NCI-H82 (cell line): ENCODE measurements at places on chromosomes 12 and 14.
A peak's percentile ranks its signal among the peaks of the same experiment; 100 is the strongest.

DNA sequence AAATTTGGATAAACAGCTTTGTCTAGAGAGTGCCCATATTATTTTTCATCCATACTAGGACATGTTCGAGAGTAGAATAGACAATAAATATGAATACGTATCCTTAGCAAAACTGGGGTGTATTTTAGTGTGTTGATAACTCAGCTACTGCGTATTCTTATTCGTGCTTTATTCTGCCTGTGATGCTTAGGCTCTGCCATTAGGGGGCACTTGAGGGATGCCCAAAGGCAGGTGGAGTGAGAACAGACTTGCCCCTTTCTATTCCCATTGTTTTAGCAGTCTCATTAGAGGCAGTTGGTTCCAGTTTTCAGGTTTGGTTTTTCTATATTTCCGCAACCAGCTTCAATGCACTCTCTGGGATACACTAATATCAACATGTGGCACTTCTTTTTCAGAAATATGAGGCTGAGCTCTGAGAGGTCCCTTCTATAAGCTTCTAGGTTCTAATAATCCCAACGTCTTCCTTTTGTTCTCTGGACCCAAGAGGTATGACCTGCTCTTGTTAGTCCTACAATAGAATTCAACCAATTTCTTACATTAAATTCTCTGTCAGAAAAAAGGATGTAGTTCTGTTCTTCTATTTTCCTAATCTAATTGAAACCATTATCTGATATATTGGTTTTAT is 985.7 kb upstream of the FBXO33 start:
- peak; percentile 68 for DNase-seq

DNA sequence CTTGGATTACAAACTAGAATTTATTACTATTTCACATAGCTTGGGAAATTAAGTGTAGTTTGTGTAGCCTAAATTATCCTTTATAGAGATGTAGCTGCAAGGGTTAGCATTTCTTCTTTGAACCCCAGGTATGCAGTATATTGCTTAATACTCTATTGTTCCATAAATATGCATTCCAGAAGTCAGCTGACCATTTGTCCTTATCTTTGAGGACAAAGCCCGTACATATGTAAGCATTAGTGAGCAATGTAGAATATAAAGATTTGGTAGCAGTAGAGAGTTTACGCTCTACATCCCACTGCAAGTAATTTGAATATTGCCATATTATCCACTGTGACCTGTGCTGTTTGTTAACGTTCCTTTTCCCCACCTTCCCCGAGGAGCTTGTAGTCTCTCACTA is 26.9 kb downstream of the PPM1A start:
- no peak for DNase-seq

DNA sequence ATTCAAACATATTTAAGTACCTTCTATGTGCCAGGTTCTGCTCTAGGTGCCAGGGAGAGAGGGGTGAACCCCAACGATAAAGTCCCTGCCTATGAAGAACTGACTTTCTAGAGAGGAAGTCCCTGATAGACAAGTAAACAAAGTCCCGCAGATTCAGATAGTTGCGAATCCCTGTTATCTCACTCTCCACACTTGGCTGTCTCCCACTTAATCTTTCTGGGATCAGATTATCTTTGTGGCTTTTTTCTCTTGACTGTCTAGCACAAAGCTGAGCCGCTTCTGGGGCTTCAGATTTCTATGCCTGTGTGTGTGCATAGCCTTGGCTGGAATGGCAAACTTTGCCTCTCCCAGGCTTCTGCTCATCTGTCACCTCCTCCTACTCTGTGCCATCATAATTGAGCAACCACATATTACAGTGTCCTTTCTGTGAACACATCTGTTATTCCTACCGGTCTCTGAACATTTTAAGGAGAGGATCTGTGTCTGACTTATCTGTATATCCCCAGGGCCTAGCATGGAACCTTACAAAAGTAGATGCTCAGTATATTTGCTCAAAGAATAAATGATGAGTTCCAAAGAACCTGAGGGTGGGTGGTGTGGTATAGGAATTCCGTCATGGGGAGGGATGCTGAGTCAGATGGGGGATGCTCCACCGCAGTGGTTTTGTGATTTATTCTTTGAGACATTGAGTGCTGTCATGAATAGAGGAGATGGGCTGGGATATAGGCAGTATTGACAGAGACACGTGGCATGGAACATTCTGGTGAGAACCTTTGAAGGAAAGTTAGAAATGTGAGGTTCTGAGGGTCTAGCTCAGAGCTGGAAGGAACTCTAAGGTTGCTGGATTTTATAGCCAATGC is 28.5 kb downstream of the RGS6 start:
- DNase-seq = peak; percentile 58

DNA sequence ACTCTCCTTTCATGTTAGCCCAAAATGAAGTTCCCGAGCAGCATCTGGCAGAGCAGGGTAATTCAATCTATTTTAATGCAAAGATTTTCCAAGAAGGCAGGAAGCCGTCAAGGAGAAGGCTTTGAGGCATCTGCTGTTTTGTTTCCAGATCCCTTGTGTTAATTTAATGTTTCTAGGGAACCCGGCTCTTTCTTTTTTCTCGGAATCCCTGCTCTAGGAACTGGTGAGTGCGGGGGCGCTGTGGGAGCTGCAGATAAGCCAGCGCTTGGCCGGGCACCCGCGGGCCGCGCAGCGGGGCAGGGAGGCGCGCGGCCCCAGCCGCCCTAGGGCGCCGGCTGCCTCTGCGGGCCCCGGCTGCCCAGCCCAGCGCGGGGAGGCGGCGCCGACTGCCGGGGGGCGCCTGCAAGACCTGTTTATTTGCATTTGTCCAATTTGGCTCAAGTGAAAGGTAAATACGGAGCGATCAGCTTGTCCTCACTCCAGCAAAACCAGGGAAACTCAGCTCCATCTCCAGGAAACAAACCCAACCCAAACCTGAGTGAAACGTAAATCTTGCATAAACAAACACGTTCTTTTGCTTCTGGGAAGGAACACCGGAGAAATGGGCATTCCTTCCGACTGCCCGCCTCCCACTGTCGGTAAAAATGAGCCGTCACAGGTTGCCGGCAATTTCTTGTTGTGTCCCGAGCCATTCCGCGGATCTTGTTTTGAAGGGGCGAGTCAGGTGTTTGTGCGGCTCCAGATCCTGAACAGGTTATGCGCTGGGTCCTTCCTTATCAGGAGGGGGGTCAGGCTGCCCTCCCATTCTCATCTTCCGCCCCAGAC is 65.1 kb downstream of the CRADD start:
- peak; percentile 69 for DNase-seq

- DNase-seq = no peak
Observed at GRCh38 chr12:130288206-130288605, 49.5 kb upstream of the PIWIL1 start.

GRCh38 chr12:13368971-13369370 is 172.4 kb downstream of the EMP1 start:
- peak; percentile 94 for DNase-seq

- DNase-seq = peak; percentile 29
Observed at GRCh38 chr12:109600481-109600880, 26.9 kb downstream of the MVK start.

- no peak for DNase-seq
Observed at GRCh38 chr12:62106547-62107185, 153.5 kb upstream of the USP15 start.

DNA sequence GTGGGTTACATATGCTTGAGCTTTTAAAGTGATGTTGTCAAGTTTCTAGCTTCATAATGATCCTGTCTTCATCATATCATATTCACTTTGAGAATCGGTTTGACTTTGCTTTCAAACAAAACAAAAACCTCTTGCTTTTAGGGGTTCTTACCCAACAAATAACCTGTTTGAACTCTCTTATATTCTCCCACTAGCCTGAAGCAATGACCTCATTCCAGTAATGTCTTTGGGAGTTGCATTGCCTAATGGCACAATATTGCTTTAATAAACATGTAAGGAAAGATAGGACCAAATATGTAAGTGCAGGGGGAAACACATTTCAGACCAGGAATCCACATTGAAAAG is 27.7 kb downstream of the WBP11 start:
- DNase-seq = no peak

- no peak for DNase-seq
Observed at GRCh38 chr12:89880690-89881350, 172.2 kb upstream of the ATP2B1 start.

DNA sequence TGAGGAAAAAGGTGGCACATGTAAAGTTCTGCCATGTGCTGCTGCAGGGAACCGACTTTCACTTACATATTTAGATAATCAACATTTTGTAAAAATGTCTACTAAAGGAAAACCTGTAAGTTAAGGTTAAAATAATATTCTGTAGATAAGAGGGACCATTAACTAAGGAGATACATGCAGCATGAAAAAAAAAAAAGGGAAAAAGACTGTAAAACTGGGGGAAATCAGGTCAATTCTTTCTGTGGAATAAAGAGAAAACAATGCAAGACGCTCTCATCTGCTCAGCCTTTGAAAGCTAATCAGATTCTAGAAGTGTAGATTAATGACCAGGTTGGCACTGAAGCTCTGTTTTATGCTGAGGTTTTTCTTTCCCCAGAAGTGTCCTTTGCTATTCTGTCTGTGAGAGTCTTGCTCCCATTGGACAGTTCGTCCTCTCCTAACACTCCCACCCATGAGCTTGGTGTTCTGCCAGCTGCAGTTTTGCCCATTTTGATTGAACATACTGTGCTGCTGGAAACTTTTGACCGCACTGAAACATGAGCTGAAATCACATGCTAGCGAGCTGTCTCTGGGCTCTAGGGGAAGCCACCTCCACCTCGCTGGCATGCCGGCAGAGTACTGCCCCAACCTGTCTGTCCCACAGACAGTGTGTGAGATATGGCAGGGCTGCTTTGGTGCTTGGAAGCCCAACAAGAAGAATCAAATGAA is 39.7 kb downstream of the PPTC7 start:
- peak; percentile 45 for DNase-seq

DNA sequence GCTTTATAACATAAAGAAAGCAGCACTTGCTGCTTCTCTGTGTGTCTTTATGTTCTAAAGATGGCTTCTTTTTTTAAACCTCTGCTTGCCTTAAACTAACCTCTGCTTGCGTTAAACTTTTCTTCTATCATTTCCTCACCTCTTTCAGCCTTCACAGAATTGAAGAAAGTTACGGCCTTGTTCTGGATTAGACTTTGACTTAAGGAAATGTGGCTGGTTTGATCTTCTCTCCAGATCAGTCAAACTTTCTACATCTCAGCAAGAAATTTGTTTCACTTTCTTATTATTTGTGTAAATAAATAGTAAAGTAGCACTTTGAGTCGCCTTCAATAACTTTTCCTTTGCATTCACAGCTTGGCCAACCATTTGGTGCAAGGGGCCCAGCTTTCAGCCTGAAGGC is 64.2 kb downstream of the CMAS start:
- DNase-seq = no peak

GRCh38 chr12:12214201-12214600 is 52.6 kb downstream of the LRP6 start:
- no peak for DNase-seq

DNA sequence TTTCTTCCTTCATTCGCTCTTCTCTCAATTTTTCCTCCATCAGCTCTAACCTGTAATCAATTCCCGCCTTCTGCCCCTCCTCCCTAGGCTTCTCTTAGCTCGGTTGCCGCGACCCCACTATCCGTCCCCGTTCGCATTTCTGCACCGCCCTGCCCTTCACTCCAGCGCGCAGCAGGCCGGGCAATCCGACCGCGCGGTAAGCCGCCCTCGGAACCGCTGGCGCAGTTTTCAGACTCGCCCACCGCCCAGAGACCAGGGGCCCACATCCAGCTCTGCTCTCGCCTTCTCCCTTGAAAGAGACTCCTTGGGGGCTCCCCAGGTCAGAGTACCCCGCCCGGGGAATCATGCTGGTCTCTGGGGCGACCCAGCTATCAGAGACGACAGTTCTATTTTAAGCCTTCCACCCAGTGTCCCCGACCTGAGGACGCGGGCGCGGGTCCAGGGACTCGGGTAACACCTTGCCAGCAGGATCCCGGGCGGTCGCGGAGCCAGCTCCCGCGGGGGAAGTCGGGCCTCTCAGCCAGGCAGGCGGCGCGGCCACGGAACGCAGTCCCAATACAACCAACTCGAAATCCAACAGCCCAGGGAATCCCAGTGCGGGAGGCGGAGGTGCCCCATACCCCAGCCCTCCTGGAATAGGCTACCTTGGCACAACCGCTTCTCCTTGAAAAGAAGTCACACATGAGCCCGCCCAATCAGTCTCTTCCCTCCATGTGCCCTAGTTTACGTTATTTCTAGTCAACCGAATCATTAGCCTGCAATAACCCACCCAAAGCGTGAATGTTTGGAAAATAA is 5.7 kb upstream of the SLC38A4 start:
- DNase-seq = peak; percentile 5

DNA sequence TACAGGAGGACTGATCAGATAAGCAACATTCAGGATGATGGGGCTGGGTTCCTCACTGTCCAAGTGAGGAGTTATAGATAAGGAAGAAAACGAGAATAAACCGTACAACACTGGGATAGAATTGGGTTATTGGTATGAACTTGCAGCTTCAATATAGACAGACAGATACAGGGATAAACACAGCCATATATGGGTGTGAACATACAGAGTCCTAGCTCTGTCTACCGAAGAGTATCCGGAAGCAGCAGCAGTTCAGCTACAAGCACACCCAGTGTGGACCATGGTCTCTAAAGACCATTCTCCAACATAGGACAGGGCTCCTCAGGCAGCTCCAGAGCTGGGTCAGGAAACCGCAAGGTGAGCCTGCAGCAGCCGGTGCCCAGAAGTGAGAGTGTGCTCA is 40.8 kb downstream of the CDC42BPB start:
- no peak for DNase-seq

DNA sequence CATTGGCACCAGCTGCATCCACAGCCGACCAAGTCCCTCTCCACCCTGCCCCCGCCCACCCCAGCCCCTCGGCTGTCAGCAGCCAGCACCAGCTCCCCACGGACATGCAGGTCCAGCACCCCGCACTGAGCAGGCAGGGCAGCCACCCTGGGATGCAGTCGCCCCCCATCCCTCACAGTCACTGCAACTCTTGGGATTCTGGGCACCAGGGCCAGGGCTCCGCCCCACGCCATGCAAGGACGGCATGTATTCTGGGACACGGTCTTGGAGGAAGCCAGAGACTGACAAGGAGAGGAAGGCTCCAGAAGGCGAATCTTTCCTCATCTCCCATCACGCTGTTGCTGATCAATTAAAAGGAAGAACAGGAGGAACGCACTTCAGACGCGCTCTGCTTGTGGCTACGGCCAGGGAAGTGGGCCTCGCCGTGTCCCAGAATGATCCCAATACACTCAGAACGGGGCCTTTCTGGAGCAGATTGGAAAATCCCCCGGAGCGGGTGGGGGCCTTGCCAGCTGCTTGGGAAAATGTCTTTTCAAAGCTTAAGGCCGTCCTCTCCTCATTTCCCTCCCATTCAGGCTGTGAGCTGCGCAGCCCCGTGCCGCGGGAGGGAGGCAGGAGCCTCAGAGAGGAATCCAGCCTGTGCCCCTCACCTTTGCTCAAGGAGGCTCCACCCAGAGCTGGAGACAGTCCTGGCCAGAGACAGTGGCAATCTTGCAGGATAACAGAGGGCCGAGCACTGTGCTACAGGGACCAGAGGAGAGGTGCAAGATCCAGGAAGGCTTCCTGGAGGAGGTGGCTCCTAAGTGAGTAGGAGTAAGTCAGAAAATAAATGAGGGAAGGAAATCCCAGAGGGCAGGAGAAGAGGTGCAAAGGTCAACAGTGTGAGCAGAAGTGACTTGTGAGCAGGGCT is 54.1 kb upstream of the DIO3 start:
- peak; percentile 36 for DNase-seq
